HepG2 (cell line): ENCODE measurements at places on chromosomes 3 and 15.

GRCh38 chr3:30696403-30696819, 90.0 kb downstream of the TGFBR2 start:
- no peak for DNase-seq

- DNase-seq = no peak
Measured at GRCh38 chr3:184143327-184143726, 8.2 kb downstream of the EIF2B5 start.

DNA sequence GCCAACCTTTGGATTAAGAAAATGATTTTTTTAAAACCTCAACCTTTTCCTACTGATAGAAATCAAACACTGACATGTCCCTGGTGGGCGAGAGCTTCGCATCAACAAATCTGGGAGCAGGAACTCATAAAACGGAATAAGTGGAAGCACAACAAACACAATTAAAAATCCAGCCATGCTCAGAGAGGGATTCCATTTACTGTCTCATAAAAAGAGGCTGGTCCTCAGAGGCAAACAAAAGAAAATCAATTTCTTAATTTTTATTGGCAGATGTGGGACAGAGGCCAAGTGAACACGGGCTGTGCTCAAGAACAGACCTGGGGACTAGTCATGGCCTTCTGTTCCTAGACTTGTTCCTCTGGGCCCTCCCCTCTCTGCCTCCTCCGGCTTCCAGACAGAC, 214.5 kb downstream of the NTRK3 start:
- DNase-seq = no peak

DNA sequence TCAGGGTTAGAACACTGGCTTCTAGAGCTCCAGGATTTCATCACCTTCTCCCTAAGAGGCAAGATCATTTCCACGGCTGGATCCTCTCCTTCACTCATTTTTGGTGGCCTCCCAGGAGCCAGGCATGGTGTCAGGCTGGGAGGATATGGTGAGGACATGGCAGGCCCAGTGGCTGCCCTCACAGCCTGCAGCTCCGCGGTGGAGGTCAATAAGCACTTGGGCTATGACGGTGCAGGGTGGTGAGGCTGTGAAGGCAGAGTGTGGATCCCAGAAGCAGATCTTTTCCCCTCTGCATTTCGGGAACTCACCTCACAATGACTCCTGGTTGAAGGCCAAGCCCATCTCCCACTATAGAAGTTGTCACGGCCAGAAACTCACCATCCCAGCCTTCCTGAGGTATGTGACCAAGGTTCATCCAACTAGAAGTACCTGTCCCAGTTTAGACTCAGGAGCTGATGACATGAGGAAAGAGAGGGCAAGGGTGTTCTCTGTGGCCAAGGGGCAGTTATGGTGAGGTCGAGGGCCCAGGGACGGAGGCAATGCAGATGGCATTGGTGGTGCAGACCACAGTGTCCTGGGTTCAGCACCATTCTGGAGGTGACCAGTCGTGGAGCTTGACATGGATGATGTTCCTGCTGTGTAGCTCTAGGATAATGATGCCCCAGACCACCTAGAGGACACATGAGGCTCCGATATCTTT, 100.1 kb upstream of the SMAD3 start:
- no peak for DNase-seq

DNA sequence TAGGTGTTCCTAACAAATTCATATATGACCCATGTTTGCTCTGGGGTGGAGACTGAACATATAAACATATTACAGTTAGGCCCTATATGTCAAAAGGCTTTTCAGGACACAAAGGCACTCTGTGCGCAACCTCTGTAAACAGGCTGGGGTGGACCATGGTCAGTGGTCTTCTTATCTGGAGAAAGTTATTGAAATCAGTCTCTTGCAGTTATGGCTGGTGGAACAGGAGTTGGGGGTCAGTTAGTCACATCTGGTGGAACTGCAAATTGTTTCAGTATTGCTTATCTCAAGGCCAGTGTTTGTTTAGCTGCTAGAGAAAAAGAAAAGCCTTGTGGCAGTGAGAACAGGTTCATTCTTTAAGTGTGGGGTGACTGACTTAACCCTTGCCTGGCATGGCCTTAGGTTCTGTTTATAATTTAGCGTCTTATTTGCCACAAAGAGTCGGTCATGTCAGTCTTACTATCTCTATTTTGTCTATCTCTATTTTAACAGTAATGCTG, 5.9 kb upstream of the GP9 start:
- DNase-seq = peak; percentile 91

GRCh38 chr15:66921319-66921915, 144.0 kb upstream of the SMAD3 start:
- no peak for DNase-seq

DNA sequence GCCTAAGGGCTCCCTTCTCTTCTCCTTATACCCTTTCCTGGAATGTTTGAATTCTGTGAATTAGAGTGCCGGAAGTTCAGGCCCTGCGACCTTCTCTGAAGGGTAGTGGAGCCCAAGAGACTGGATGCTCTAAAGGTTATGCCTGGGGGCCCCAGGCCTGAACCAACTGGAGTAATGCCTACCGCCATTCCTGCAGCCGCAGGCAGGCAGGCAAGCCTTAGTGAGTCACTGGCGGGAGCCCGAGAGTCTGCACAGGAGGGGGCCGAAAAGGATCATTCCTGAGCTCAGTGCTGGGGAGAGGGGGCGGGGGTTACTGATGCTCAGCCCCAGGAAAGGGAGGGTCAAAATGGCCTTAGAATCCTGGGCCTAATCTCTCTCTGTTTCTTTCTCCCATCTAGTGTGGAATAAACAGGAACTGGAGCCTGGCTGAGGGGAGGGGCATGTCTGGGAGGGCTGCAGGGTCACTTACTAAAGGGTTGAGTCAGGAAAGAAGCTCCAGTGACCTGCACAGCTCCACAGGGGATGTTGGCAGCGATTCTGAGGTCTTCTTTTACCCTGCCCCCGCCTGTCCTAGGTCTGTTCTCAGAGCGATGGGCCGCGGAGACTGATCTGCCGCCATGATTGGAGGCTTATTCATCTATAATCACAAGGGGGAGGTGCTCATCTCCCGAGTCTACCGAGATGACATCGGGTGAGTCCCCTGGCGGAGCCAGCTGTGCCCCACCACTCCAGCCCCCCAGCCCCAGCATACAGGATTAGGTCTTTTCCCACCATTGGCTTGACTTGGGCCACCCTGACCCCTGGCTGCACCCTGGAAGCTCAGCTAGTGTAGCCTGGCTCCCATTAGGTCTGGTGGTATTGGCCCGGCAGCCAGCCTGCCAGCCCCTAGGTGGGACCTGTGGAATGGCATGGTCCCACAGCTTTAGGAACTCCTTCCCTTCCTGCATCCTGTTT, 2.0 kb downstream of the AP2M1 start:
- DNase-seq = peak; percentile 69

DNA sequence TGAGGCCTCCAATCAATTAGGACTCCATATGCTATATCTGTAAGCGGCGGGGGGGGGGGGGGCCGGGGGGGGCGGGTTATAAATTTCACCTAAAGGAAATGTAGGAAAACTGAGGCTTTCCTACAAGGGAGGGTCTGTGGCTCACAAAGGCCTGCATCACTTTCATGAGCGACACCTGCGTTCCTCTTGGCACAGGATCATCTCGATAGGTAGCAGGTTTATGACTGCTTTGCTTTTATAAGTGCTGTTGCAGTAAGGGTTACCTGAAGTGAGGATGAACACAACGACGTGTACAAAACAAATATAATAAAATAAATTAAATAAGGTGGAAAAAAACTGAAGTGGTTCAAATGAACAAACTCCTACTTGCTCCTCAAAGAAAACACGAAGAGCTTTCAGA, 194.3 kb downstream of the FOXP1 start:
- DNase-seq = no peak

DNA sequence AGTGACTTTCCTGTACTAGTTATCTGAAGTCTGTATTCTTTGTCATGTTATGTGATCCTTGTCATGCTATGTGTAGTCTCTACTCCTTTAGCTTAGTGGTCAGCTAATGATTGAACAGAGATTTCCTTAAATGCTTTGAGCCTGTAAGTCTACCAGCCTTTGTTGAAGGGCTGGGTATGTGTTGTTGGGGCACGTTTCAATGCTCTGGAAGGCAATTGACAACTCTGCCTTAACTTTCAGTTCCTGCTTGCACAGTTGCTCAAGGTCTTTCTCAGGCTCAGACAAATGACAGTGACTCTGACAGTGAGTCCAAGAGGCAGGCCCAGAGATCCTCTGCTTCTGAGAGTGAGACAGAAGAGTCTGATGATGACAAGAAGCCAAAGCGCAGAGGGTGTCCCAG, 89.3 kb downstream of the CHD2 start:
- no peak for DNase-seq

DNA sequence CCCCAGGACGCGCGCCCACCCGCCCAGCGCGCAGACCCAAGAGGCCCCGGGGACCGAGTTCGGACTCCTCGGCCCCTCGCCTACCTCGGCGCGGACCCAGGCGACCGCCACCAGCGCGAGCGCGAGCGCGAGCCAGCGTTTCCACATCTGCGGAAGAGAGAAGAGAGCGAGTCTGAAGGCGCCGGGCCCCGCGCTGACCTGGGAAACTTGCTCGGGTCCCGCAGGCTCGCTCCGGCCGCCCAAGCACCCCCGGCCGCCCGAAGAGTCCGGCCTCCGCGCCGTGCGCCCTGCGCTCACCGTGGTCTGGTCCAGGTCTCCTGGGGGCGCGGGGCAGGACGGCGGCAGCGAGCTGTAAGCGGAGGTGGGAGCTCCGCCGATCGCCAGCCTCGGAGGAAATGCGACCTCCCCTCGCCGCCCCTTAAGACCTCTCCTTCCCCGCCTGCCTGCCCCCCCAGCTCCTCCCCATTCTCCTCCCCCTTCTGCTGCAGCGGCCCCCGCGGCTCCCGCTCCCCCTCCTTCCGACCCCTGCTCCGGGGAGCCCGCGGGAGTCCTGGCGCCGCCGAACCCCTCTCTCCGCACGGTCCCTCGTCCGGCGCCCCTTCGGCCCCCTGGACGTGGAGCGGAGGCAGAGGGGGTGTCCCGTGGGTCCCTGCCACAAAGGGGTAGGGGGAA, at the start of gene FSTL1:
Gene FSTL1, minus strand, starts transcription at position 393 of the 672 bp plus-strand sequence. Its CDS starts 246 bp downstream, at position 147.
- DNase-seq = no peak

DNA sequence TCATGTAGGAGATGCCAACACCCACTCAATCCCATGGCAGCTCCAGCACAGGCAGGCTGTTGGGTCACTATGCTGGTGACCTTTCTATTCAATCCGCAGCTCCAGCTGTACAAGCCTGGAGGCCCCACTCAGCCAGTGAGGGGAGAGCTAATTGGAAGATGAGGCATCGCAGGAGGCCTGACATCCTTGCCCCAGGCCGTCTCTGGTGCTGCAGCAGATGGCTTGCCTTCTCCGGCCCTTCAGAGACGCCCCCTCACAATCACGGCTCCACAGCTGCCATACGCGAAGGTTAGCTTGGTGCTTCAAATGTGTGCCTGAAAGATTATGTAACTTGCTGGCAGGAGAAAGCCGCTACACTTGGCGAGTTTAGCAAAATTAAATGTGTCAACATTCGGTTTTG, 104.2 kb upstream of the CLSTN2 start:
- DNase-seq = no peak

DNA sequence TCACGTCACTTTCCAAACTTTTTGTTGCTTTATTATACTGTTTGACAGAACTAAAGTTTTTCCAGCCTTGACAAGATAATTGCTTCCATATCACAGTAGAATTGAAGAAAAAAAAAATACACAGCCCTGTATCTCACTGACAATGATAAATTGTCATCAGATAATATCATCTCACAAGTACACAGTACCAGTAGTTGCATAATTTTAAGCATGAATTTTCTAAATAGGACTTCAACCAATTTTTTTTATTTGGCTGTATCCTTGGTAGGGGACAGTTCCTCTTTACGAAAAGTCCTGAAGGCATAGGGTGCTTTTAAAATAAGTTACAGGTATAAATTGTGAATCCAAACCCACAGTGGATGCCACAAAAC, 230.7 kb downstream of the ATP8B4 start:
- DNase-seq = no peak

DNA sequence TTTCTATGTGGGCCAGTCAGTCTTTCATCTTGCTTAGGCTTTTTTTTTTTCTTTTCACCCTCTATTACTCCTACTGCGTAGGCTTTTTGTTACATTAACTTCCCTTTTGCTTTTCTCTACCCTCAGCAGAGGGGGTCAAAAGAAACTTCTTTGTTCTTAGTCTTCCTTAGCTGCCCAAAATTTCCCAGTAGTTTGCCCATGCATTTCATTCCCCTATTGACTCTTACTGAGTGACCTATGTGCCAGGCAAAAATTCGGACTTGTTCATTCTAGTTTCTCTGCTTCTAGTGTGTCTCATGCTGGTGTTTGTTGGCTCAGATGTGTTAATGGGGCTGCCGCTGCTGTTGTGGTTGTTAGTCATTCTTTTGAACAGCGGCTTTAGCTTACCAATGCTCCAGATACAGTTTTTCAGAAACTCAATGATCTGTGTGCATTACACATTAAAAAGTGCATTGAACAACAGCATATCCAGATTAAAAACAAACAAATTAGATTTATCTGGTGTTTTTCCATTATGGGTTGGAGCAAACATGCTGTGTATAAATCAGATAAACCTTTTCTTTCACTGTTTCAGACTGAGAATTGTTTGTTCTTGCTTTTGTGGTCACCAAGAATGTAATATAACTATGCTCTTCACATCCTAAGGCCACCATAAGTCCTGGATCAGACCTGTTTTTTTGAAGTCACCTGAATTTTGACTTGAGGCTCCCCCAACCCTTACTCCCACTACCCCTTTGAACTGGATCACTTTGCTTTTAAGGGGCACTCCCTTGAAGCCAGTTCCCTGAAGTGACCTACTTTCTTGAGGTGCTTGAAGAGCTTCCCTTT, 43.1 kb downstream of the PDE8A start:
- DNase-seq = peak; percentile 46

- no peak for DNase-seq
Measured at GRCh38 chr3:157530637-157531300, 27.6 kb upstream of the VEPH1 start.

DNA sequence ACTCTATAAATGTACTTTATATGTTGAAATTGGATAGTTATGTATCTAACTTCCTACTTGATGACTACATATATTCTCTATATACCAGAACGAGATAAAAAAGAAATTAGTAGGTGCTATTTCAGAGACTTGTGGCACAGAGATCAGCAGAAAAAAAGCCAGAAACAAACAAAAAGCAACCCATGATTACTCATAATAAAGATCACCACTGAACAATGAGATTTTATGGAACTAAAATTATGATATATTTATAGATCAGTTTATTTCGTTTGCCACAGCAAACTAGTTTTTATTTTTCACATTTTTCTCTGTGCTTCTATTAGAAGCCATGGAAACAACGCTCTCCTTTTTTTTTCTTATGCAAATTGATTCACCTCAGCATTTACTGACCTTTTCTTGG, 15.1 kb upstream of the PROK2 start:
- DNase-seq = no peak

DNA sequence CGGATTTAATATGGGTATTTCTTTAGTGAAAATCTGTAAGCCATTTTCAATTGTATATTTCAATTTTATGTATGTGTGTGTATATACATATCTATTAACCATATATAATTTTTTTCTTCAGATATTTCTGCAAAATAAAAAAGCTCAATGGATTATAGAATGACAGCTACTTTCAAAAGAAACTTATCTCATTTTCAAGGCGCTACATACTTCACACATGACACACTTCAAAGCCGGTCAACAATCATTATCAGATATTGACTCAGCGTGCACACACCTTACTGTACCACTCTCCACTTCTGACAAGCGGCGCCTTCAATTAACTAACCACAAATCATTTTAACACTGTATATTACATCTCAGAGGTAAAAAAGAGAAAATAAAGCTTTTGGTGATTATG, 39.6 kb downstream of the ATP13A3 start:
- DNase-seq = peak; percentile 67
